Tongue (tissue), 3 donors: ENCODE measurements at places on chromosomes 5 and 9. TPM values are rescaled to one million over a fixed set of nuclear protein-coding genes. Genes with fewer than 3 reads are reported as not detected.

Gene TEX53
- total RNA-seq: not detected

Gene GPR150
- not detected for total RNA-seq

Gene SH3GL2
- total RNA-seq: 0.21 TPM

Gene C9
- total RNA-seq: not detected

Gene SMIM33
- total RNA-seq: not detected

Gene PCA3
- total RNA-seq: 0.62 TPM

Gene C7
- total RNA-seq: 2.2 TPM

Gene NKD2
- total RNA-seq: 7.3 TPM

Gene FAM163B
- total RNA-seq: not detected

Gene HAVCR2
- total RNA-seq: 2.8 TPM

Gene ECSCR
- 7.9 TPM for total RNA-seq

Gene PRDM9
- not detected for total RNA-seq

Gene MRPL22
- total RNA-seq: 20.8 TPM

DNA sequence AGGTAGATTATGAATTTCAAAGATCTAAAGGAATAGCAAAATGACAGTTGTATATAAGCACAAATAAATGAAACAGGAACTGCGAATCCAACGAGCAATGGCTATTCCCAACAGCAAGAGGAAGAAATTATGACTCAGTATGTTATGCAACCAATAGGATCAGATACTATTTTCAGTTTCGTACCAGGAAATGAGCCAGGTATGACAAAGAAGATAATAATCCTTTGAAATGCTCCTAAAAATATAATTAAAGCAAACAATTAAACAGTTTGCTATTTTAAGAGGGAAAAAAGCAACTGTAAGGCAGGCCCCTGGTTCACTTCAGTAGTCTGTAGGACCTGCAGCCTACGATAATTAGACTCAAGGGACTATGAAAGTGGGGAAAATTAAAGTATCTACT lies 58.9 kb downstream of the AUH start:
- DNase-seq: no peak

DNA sequence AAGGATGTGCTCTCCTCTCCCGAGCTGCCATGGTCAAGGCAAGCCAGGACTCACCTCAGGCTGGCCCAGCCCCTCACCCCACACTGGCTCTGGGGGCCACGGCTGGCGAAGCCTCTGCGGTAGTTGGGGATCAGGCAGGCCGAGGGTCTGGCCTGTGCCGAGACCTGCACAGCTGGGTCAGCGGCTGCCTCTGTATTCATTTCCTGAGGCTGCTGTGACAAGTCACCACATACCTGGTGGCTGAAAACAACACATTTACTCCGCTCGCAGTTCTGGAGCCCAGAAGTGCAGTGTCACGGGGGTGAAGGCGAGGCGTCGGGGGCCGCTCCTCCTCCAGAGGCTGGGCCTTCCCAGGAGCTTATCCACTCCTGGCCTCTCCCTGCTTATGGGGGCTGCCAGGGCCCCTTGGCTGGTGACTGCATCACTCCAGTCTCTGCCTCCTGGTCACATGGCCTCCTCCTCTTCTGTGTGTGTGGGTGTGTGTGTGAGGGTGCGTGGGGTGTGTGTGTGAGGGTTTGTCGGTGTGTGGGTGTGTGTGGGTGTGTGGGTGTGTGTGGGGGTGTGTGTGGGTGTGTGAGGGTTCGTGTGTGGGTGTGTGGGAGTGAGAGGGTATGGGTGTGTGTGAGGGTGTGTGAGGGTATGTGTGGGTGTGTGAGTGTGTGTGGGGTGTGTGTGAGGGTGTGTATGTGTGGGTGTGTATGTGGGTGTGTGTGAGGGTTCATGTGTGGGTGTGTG lies 3.2 kb upstream of the SCGB3A1 start:
- no peak for DNase-seq

GRCh38 chr9:112863214-112863613 lies 27.5 kb downstream of the SLC46A2 start:
- no peak for DNase-seq

DNA sequence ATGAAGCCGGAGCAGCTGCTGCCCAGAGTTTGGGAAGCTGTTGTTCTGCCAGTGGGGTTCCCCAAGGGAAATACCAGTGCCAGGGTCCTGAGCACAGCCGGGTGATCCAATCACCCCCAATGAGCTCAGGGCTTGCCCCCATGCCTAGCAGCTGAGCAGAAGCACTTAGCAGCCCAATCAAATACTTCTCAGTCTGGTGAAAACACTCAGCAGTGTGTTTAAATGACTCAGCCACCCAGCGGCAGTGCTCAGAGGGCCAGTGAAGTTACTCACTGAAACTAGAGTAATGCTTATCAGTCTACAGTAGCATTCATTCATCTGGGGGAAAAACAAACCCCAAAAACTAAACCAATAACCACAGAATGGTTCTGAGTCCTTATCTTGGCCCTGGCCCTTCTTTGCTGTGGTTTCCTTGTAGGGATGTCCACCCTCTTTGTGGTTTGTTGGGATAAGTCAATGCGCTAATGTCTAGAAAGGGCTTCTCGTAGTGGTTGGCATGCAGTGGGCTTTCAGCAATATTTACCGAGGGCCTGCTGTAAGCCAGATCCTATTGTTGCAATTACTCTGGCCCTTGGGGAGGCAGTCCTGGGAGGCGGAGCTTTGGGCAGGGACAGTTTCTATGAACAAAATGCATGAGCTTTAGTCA lies 43.1 kb downstream of the LHX2 start:
- DNase-seq: peak; percentile 70

DNA sequence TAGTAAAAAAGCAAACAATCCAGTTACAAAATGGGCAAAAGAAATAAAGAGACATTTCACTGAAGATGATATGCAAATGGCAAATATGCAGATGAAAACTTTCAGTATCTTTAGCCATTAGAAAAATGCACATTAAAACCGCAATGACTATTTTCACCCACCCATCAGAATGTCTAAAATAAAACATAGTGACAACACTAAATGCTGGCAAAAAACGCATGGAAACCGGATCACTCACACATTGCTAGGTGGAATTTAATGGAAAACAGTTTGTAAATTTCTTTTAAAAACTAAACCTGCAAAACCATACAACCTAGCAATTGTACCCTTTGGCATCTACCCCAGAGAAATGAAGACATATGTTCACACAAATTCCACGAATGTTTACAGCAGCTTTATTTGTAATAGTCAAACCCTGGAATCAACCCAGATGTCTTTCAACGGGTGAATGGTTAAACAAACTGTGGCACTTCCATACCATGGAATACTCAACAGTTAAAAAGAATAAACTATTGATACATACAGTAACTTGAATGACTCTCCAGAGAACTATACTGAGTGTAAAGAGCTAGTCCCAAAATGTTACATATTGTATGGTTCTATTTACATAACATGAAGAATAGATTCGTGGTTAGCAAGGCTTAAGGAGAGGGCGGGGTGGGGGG lies 17.2 kb upstream of the PAM start:
- peak; percentile 22 for DNase-seq

DNA sequence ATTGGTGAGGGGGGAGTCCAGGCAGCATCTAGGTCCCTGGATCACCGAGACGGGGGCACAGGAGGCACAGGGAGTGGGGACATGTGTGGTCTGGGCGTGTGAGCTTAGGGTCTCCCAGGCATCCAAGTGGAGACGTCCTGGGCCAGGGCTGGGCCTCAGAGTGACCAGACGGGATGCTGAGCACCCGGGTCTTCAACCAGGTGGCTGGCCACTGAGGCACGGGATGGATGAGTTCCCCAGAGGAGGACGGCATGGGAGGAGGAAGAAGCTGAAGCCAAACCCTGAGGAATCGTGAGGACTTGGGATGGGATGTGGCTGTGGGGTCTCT lies 88.0 kb downstream of the LMX1B start:
- DNase-seq: no peak

DNA sequence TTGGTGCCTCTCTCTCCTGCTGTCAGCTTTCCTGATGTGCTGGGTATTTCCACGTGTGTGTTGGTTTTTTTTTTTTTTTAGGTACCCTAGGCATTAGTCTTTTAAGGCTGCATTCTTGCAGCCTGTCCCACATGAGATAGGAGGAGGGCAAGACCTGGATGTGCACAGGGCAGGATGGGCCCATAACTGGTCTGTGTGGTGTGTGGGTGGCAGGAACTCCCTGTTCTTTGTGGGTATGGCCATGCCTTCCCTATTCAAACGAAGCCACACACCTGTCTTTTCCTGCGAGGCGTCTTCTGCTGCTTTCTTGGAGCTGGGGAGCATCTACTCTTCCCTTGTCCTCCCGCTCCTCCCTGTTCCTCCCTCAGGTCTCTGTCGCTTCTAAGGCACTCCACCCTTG lies 6.8 kb downstream of the SYK start:
- DNase-seq: no peak

GRCh38 chr5:123756318-123756665 lies 244.3 kb downstream of the CSNK1G3 start:
- DNase-seq: peak; percentile 5

GRCh38 chr5:67203701-67204074 lies 7.1 kb upstream of the CD180 start:
- DNase-seq: no peak

- DNase-seq: no peak
These were observed 22.6 kb upstream of the DMXL1 start for GRCh38 chr5:119048246-119048645.

DNA sequence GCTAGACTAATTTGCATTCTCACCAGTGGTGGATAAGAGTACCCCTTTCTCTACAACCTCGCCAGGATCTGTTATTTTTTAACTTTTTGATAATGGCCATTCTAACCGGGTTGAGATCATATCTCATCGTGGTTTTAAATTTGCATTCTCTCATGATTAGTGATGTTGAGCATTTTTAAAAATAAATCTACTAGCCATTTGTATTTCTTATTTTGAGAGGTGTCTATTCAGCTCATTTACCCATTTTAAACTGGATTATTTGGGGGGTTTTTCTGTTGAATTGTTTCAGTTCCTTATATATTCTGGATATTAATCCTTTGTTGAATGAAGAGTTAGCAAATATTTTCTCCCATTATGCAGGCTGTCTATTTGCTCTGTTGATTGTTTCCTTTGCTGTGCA lies 139.6 kb downstream of the ARSB start:
- no peak for DNase-seq

DNA sequence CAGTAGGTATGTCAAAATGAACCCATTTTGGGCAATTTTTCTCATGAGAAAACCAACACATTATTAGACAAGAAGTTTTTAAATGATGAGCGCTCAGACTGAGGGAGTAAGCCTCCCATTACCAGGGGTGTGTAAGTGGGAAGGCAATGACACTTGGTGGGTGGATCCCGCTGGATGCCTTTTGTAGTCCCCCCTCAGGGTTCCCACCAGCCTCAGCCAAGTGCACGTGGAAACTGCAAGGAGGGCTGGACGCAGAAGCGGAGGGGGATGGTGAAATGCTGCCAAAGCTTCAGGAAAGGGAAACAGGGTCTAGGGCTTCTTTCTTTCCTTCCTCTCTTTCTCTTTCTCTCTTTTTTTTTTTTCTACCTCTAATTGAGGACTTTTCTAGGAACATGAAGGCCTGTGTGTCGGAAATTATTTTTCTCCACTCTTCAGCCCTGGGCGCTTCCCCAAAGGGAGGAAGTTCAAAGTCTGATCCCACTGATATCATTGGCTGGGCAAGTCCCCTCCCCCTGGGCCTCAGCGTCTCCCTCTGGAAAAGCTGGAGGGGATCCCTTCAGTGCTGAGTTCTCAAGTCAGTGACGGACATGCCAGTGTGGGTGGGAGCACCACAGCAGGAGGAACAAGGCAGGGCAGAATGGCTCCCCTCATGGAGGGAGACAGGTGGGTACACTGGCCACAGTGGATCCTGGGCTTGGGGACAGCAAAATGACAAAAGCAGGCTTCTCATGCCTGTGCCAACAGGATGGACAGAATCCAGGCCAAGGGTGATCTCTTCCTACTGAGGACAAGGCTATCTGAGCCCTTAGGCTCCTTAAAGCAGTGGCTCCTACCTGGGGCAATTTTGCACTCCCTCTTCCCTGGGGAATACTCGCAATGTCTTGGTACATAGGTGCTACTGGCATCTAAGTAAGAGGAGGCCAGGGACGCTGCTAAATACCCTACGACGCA lies 23.9 kb upstream of the SLC25A51 start:
- no peak for DNase-seq
